ENCODE measurements at places on chromosomes 7 and 10. TPM values are rescaled to one million over a fixed set of nuclear protein-coding genes. Genes with fewer than 3 reads are reported as not detected.

Gene ARMH3
- 24.1 TPM for total RNA-seq

Gene MMD2
- total RNA-seq, result not detected

Gene SYNPO2L
- total RNA-seq, result 2.1 TPM

Gene COL13A1
- total RNA-seq, result 0.20 TPM

Gene DPP6
- total RNA-seq, result not detected

Gene CLDN4
- total RNA-seq, result 0.08 TPM

Gene PON1
- total RNA-seq, result 0.84 TPM

Gene SLC35B4
- 25.1 TPM for total RNA-seq

Gene TECPR1
- 12.9 TPM for total RNA-seq

Gene FGFR2
- total RNA-seq, result 45.9 TPM

Gene AKR1E2
- not detected for total RNA-seq

Gene HMX3
- 0.12 TPM for total RNA-seq

Gene TRIM73
- 0.20 TPM for total RNA-seq

Gene CELF2
- 60.9 TPM for total RNA-seq

Gene EVX1
- not detected for total RNA-seq

Gene CH25H
- total RNA-seq, result not detected

Gene EZH2
- 75.7 TPM for total RNA-seq

Gene TMEM196
- not detected for total RNA-seq

Gene UPK3B
- total RNA-seq, result 0.33 TPM

Gene TBXAS1
- total RNA-seq, result 3.2 TPM

Gene FLNC
- total RNA-seq, result 172 TPM

Gene SEC23IP
- total RNA-seq, result 46.7 TPM

Gene ELN
- 110 TPM for total RNA-seq

Gene GATA3
- total RNA-seq, result 0.53 TPM

Gene HOXA1
- 7.3 TPM for total RNA-seq

Gene FXYD4
- not detected for total RNA-seq

Gene CRYGN
- not detected for total RNA-seq

Gene CYP2E1
- total RNA-seq, result 0.03 TPM
